AG04449 (cell line): ENCODE measurements at places on chromosomes 1 and 21.
A peak's percentile ranks its signal among the peaks of the same experiment; 100 is the strongest.

DNA sequence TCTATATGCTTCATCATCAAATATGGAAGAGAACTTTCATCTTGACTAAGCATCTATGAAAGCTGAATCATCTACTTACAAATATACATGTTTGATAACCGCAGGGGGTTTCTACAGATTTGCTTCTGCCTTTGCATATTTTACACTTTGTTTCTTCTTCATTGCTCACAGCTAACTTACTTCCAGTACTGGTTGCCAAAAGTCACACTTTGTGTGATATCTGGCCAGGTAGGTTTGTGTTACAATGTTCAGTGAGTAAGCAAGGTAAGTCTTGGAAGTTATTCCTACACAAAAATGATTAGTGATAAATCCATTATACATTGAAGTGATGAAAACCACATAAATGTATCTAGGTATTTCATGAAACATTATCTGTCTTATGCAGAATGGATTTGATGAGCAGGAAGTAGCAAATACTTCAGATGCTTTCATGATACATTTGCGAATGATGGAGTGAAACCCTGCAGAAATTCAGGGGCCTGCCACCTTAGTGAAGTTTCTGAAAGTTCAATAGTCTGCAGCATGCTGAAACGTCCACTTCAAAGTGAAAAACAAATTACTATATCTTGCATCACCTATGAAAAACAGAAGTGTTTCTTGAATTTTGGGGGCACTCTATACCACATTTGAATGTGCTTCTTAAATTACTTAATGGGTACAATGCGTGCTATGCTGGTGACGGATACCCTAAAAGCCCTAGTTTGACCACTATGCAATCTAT lies 187.3 kb downstream of the ATP6V1G3 start:
- DNase-seq = no peak

- DNase-seq = no peak
These were observed 1109.3 kb upstream of the B3GALT2 start for GRCh38 chr1:194295685-194296084.

DNA sequence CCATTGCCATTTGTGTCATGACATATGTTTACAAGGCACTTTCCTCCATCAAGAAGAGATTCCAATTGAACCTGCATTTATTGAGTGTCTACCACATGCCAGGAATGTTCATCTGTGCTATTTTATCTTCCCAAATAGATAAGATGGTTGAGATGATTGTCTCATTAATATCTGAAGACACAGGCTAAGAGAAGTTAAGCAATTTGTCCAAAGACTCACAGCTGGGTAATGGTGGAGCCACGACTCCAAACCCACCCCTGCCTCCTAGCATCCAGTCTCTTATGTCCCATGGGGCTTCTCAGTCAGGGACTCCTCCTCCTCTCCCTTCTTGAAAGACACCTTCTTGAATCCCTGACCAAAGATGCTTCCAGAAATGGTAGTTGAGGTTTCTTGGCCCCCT lies 68.1 kb downstream of the STUM start:
- no peak for DNase-seq

- DNase-seq = no peak
These were observed 9.2 kb downstream of the PDZK1IP1 start for GRCh38 chr1:47180603-47181094.

- no peak for DNase-seq
These were observed 32.2 kb downstream of the TRIM62 start for GRCh38 chr1:33149453-33150190.

DNA sequence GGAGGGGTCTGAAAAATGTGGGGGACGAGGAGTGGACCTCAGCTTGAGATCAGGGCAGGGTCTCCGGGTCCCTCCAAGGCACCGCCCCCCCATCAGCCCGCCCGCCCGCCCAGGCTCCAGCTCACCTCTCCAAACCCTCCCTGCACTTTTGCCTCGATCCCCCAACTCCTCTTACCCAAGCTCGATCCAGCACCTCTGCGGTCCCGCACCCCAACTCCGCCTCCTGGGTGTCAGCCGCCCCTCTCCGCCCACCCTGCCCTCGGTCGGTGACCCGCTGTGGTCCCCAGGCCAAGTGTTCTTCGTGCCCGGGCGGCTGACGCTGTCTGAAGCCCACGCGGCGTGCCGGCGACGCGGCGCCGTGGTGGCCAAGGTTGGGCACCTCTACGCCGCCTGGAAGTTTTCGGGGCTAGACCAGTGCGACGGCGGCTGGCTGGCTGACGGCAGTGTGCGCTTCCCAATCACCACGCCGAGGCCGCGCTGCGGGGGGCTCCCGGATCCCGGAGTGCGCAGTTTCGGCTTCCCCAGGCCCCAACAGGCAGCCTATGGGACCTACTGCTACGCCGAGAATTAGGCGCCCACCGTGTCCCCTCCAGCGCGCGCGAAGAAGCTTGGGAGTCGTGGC lies 5.7 kb downstream of the HAPLN2 start:
- DNase-seq = no peak

DNA sequence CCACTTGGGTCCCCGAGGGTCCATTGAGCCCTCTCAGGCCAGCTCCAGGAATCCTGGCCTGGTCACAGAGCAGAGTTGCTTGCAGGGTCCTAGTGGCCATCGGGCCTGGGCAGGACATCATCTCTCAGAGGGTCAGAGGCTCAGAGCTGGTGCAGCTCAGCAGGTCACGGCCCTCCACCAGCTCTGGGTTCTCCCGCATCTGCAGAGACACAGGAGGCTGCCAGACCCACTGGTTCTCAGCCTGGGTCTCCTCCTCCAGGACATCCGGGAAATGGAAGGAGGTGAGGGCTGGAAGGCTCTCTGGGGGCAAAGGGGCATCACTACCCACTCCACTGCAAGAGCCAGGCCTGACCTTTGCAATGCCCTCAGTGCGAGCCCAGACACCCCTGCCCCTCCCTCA lies 6.5 kb downstream of the TMEM54 start:
- no peak for DNase-seq

DNA sequence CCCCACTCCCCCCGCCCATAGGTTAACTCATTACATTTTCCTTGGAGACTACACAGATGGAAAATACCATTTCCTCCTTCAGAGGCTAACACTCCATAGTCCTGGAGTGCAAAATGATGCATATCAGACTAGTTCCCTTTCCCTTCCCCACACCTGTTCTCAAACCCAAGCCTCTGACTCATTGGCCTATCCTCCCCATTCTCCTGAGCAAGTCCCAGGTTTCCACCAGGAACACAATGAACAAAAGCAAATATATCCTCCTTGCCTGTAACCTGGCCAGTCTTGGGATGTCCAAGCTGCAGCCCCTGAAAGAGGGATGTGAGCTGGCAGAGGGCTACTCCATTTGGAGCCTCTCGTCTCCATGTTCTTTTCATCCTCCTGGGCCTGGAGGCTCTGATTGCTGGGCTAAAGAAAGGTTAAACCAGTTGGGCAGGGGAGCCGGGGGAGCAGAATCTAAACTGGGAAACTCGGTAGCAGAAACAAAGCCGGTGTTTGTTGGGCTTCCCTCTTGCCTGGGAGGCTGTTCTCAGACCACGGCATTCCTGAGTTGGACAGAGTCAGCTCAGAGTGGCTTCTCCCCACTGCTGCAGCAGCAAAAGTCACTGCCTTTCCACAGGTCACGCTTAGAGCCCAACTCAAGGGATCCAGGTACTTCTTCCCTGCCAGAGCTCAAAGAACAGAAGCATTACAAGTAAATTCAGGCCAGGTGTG lies 13.9 kb downstream of the SSR2 start:
- no peak for DNase-seq

DNA sequence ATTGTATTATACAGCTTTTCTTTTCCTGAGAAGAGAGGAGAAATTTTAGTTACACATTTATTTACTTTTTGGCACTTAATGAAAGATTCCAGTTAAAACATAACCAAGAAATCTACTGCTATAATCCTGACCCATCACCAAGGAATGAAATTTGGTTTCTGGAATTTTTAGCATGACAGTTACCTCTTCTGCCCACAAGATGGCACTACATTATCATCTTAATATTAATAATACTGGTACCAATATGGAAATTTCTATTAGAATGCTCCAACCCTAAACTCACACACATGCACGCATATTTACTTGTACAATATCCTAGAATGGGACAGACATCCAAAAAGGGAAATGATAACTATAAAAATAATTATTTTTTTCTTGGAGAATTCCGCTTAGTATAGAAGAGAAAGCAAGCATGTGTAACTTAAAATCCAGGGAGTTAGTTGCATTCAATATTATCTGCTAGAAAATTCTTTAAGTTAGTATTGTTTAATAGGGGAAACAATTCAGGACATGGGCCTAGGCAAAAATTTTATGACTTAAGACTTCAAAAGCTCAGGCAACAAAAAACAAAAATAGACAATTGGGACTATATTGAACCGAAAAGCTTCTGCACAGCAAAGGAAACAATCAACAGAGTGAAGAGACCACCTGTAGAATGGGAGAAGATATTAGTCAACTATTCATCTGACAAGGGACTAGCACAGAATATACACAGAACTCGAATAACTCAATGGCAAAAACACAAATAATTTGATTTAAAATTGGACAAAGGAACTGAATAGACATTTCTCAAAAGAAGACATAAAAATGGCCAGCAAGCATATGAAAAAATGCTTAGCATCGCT lies 37.4 kb downstream of the MAP3K21 start:
- DNase-seq = no peak

DNA sequence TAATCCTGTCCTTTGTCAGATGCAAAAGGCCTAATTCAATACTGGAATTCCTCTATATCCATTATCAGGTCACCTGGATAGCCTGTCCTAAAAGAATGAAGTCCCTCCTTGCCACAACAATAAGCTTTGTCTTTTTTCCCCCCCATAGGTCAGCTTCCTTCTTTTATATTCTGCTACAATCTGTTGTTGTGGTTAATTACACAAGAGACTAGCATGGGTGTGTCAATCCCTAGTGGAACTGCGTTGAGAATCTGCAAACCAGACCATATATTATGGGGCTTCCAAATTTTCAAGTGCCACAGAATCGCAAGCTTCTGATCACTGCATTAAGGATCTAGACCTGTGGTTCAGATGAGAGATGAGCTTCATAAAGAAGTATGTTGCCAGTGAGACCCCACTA lies 349.6 kb downstream of the SMYD3 start:
- no peak for DNase-seq

- DNase-seq = peak; percentile 69
These were observed 247.3 kb downstream of the LTN1 start for GRCh38 chr21:28745131-28746016.

DNA sequence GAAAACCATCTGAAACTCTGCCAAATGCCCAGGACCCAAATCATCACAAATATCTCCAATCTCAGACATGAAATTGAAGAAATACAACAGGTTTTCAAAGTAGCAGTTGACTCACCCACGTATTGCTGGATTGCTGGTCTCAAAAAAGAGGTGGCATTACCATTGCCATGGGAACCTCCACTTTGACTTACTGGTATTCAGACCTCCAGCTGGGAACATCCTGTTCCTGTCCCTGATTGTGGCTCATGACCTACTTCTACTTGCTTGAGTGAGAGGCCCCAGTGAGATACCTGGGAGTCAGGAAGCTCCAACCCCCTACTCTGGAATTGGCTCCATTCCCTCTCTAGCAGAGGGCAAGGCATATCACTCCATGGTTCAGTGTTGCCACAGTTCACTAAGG lies 64.6 kb downstream of the NMNAT2 start:
- no peak for DNase-seq

GRCh38 chr1:248618878-248619277 lies 16.0 kb downstream of the OR2T11 start:
- DNase-seq = no peak

GRCh38 chr1:1342061-1342562 lies 7.1 kb downstream of the DVL1 start:
- no peak for DNase-seq

DNA sequence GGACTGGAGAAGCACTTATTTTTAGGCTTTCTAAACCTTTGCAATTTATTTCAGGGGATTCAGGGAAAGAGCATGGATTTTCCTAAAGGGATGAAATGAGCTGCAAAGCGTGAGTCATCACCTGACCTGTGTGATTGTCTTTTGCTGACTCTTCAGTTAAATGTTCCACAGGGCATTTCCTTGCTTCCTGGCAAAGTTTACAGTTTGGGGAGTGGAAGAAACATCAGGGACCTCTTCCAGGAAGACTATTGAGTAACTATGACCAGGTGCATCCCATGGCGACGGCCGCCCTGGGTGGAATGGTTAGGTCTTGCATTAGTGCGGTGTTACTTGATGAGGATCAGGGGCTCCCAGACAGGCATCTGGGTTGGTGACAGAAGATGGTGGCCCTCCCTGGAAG lies 79.5 kb upstream of the SIPA1L2 start:
- no peak for DNase-seq

DNA sequence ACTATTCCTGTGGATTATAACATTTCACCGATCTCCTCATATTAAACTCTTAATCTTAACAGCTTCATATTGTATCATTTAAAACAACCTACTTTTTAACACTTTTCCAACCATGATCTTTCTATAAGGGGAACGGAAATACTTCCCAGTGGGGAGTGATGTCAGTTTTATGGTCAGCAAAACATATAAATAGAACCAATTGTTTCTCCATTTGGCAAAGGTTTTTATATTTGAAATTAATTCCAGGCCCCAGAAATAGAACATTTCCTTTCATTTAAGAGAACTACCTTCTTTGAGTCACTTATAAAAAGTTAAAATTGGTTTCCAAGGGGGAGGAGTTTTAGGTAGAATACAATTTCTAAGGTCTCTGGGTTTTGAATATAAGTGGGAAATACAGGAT lies 189.6 kb downstream of the TGFBR3 start:
- DNase-seq = no peak

DNA sequence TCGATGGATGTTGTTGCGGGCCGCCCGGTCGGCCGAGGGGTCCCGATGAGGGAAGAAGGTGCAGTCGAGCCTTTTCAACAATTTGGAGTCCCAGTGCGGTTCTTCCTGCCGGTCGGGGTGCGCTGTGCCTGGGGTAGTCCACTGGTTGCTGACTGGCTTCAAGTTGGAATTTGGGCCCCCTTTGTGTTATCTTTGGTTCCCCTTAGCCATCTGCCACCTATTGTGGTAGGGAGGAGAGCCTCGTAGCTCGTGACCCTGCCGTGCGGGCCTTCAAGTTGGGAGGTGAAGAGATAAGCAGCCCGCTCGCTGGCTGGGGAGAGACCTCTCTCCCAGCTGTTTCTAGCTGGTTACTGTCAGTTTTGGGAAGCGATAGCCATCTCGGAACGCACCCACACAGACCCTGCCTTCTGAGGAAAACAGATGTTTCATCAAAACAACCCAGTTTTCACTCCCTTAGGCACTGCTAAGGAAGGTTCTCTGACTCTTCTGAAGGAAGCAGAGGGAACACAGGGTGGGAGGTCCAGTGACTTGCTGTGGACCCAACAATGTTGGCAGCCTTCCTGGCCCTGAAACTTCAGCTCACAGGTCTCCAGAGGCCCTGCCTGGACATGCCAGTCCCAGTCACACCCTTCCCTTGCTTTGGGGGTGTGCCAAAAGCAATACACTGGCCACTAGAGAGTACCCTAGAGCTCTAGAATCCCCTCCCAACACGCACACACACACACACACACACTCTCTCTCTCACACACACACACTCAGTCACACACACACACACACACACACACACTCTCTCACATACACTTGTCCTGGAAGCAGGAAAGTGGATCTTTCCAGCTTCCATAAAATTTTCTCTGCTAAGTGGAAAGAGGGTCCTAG lies 1.0 kb downstream of the BTG2 start:
- DNase-seq = peak; percentile 59

- peak; percentile 45 for DNase-seq
These were observed 7.1 kb upstream of the ACTA1 start for GRCh38 chr1:229440851-229441537.
